ENCODE measurements at places on chromosomes 13 and 19. TPM values are rescaled to one million over a fixed set of nuclear protein-coding genes. Genes with fewer than 3 reads are reported as not detected.

Gene ZFP30
- 23.2 TPM for polyA plus RNA-seq

Gene PDX1
- not detected for polyA plus RNA-seq

Gene RDH8
- not detected for polyA plus RNA-seq

Gene GDF15
- 5.2 TPM for polyA plus RNA-seq

Gene CGB5
- not detected for polyA plus RNA-seq

Gene TEAD2
- polyA plus RNA-seq = 86.1 TPM

All from right renal cortex interstitium (tissue), 3 donors.